ENCODE measurements at places on chromosomes 2 and 18. TPM values are rescaled to one million over a fixed set of nuclear protein-coding genes. Genes with fewer than 3 reads are reported as not detected.

DNA sequence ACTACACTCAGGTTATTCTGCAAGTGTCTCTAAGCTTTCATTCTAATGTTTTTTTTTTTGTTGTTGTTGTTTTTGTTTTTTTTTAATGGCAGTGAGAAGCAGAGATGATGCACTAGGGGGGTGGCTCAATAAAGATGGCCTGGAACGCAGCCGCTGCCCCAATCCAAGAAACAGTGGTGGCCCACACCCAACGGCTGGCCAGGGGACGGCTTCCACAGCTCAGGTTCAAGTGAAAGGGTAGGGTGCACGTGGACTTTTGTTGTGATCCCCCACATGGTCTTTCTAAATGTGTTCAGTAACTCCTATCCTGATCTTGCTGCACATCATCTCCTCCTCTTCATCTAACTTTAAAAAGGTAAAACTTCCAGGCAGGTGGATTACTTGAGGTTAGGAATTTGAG, 190.1 kb downstream of the NDUFA10 start:
- no peak overlapping the region for H3K4me3 ChIP-seq
- H3K27ac ChIP-seq: no peak overlapping the region
- no peak for DNase-seq

DNA sequence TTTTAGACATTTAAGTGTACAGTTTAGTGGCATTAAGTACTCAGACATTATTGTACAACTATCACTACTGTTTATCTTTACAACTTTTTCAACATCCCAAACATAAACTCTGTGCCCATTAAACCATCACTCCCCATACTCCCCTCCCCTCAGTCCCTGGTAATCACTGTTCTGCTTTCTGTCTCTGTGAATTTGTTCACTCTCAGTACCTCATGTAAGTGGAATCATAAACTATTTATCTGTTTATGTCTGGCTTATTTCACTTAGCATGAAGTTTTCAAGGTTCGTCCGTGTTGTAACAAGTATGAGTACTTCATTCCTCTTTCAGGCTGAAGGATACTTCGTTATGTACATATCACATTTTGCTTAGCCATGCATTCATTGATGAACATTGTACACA, 9.8 kb upstream of the RUFY4 start:
- no peak overlapping the region for H3K4me3 ChIP-seq
- H3K36me3 ChIP-seq: no peaks in the 10 kb centered on the region
- no peak overlapping the region for H3K27ac ChIP-seq
- H3K27me3 ChIP-seq: peaks cover 48% of the 10 kb centered on the region

- no peaks in the 10 kb centered on the region for H3K4me1 ChIP-seq
- no peak overlapping the region for H3K4me3 ChIP-seq
- H3K27me3 ChIP-seq: no peaks in the 10 kb centered on the region
Measured at GRCh38 chr2:161975062-161975812, 98.8 kb downstream of the DPP4 start.

DNA sequence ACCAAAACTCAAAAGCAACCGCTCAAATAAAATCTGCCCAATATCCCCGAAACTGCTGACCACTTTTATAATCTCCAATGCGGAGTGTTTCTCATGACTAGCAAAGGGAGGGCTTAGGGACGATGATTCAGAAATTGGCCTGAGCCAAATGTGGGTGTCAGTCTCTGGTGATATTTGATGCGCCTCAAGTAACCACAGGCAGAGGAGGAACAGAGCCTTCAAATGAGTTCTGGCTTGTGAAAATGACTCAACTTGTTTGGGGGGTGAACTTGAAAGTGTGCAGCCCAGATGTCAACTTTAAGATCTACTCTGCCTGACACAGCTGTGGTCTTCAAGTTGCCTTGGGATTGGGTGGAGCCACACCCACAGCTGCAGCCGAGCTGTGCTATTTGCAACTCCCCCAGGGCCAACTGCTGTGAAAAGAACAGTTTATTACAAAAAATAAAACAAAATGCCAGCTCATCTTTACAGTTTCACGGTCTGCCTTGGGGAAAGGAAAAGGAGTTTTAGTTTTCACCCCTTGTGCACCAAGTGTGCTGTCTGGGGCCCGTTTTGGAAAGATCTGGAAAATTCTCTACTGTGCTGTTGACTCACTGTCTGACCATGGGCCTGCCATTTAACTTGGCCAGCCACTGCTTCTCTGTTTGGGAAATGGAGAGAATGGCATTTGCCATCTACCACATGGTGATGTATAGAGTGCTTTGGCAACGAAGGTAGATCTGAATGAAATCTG, 222.1 kb downstream of the MTX2 start:
- no peaks in the 10 kb centered on the region for H3K36me3 ChIP-seq
- H3K4me3 ChIP-seq: no peak overlapping the region
- peak; percentile 2 for DNase-seq
- H3K27me3 ChIP-seq: peaks cover 13% of the 10 kb centered on the region
- peaks cover 17% of the 10 kb centered on the region for H3K4me1 ChIP-seq
- H3K27ac ChIP-seq: peak overlapping the region; percentile 28

DNA sequence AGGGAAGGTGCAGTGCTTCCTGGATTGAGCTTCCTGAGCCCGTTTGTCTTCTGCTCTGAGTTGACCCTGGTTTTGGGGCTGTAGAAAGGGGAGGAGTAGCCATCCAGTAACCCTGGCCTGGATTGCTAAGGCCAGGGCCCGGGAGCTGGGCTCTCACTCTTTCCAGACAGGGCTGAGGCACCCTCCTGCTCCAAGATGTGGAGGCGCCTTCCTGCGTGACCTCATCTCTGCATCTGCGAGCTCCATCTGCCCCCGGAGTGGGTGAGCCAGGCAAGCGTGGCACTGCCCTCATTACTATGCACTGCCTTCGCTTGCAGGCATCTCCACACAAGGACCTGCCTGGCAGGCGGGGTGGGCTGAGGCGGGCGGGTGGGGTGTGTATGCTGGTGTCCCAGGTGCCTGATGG, 58.0 kb downstream of the RAB31 start:
- DNase-seq: no peak
- no peaks in the 10 kb centered on the region for H3K36me3 ChIP-seq
- H3K4me3 ChIP-seq: no peak overlapping the region

GRCh38 chr18:32213693-32214092, 23.9 kb downstream of the MEP1B start:
- no peaks in the 10 kb centered on the region for H3K4me1 ChIP-seq
- no peak overlapping the region for H3K27ac ChIP-seq
- DNase-seq: no peak
- H3K27me3 ChIP-seq: peaks cover 6% of the 10 kb centered on the region

The RAPGEF4 gene
- polyA plus RNA-seq: not detected

The COL6A3 gene
- polyA plus RNA-seq: not detected

The SLC38A11 gene
- polyA plus RNA-seq: 14.3 TPM
